Gastrocnemius medialis (tissue), 4 donors: ENCODE measurements at places on chromosomes 2 and 18. TPM values are rescaled to one million over a fixed set of nuclear protein-coding genes. Genes with fewer than 3 reads are reported as not detected.

PJVK gene
- 0.27 TPM for total RNA-seq

- DNase-seq = no peak
These were observed 12.6 kb downstream of the RNF149 start for GRCh38 chr2:101295895-101296294.

GRCh38 chr18:5073026-5073944 lies 123.8 kb downstream of the AKAIN1 start:
- no peak for DNase-seq

DNA sequence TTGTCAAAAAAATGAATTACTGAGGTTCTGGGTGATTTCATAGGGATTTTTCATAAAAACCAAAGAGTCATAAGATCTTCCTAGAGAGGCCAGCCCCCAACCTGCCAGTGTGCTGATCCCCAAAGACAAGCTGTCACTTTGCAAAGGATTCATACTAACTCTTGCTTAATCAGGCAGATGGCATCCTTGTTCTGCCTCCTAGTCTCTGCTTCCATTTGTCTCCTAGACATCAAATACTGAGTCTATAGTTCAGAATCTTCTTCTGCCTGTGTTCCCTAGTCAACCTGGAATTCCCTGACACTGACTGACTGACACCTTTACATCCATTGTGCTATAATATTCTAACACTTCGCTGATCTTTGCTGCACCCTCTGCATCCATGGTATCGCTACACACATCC lies 84.9 kb downstream of the SLC8A1 start:
- no peak for DNase-seq
